GM04504 (cell line): ENCODE measurements at places on chromosomes 1 and 21.

DNA sequence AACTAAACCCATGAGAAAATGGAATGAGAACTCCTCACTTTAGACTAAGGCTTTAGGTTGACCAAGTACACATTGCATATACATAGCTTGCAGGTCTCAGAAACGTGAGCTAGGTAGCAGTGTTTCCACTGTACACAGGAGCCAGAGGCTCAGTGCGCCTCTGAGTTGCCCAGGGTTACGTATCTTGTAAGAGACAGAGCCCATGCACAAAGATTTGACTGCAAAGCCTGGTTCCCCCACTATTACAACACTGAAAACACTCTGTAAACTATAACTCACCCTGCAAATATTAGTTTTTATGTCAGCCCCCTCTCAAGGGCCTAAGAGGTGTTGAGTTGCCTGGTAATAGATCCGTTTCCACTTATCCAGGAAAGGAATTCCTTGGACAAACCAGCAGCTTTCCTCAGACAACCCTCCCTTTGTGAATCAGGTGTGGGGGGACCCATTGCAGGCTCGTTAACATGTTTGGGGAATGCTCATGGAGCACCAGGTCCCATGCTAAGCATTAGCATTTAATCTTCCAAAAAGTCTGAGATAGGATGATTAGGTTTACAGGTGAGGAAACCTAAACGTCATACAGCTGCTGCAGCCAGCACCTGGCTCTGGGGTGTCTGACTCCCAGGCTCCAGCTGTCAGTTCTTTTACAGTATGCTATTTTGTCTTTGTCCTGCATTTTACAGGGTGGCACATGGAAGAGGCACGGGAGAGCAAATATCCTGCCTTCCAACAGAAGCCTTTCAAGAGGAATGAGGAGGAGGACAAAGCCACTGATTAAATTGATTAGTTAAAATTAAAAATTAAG is 25.7 kb downstream of the TENT5C start:
- no peak for DNase-seq

DNA sequence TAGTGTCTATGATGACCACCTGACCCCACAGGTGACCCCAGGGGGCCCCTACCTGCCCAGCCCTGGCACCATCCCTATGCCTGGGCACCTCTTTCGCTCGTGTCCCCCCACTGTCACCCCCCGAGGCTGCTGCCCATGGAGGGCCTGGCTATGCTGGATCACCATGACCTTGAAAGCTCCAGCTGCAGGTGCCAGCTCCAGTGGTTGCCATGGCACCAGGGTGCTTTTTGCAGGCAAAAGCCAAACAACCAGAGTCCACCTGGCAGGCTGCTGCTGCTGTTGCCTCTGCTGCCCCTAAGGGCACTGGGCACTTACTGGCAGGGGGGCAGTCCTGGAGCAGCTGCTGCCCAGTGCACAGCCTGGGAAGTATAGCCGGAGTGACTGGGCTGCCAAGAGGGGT is 21.7 kb downstream of the ETNK2 start:
- no peak for DNase-seq

GRCh38 chr1:172928412-172928811 is 122.3 kb downstream of the TNFSF18 start:
- peak; percentile 80 for DNase-seq

- no peak for DNase-seq
Measured at GRCh38 chr1:204503913-204504519, 9.4 kb upstream of the PIK3C2B start.

DNA sequence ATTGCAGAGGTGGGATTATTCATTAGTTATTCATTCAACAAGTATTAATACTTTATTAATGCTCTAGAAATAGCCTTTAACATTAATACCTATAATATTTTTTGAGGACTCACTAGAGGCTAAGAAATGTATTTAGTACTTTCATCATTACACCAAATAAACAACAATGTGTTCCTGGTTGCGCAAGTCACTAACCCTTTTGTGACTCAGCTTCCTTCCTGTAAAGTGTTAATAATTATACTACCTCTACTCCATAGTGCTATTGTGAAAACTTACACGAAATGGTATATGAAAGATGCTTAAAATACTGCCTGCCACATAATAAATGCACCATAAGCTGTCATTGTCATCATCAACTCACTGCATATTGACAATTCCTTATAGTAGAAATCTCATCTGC is 431.0 kb downstream of the DPYD start:
- DNase-seq: peak; percentile 7

GRCh38 chr1:15016526-15016925 is 137.0 kb upstream of the TMEM51 start:
- DNase-seq: no peak

GRCh38 chr1:228207851-228208821 is at the start of gene OBSCN:
Gene OBSCN, plus strand, starts transcription at chr1:228208044. Its CDS starts 3,740 bp downstream, at chr1:228211784.
- DNase-seq: no peak

- no peak for DNase-seq
Measured at GRCh38 chr1:83029050-83029449, 969.9 kb downstream of the TTLL7 start.

- DNase-seq: no peak
Measured at GRCh38 chr1:171929121-171929520, 87.8 kb downstream of the DNM3 start.

DNA sequence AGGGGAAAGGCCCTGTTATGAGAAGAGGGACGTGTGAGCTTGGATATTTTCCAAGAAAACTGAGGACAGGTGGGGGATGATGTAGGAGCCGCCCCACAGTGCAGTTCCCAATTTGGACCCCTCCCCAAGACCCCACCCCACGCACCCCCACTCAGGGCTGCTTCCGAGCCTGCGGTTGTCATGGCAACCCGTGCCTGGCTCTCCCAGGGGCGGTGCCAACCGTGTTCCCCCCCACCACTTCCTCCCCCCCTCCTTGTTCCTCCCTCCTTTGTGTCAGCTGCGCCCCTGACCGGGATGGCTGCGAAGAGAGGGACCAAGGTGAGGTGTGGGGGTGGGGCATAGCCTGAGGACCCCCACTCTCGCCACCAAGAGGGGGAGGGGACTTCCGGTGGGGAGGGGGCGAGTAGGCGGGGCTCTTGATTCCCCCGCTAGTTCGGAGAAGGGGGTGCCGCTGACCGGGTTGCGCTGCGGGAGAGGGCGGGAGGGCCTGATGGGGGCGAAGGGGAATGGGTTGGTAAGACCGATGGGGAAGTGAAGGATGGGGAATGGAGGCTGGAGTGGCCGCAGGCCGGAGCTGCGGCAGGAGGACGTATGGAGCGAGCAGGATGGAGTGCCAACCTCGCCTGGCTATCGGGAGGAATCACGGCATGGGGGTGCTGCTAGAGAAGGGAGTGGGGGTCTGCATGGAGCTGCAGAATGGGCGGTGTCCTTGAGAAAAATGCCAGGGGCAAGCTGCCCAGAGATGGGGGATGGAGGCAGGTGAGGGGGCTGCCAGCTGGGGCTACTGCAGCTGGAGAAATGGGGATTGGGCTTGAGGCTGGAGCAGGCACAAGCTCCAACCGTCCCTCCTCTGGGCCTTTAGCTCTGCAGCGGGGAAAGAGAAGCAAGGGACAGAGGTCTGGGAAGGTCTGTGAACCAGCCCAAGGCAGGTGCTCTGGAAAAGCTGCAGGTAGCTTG is 953 bp downstream of the TRIM46 start:
- no peak for DNase-seq

DNA sequence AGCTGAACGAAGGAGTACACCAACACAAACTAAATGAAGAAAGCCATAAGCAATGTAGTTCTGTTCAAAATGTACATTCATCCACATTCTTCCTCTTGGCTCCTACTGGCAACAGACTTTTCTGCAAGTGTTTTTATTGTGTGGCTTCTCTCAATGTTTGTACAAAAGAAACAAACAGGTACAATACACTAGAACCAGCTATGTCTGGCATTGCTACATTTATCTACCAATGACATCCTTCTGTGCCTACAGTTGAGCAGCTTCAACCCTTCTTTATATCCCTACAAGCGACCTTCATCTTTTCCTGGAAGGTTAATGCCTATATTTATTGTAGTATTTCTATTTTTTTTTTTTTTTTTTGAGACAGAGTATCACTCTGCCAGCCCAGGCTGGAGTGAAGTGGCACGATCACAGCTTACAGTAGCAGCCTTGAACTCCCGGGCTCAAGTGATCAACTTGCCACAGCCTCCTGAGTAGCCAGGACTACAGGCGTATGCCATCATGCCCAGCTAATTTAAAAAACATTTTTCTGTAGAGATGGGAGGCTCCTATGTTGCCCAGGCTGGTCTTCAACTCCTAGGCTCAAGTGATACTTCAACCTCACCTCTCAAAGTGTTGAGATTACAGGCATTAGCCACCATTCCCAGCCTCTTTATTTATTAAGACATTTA is 89.3 kb downstream of the ASH1L start:
- no peak for DNase-seq

- DNase-seq: no peak
Measured at GRCh38 chr1:36346741-36347370, 23.4 kb upstream of the EVA1B start.

- DNase-seq: no peak
Measured at GRCh38 chr1:196271212-196271947, 336.9 kb downstream of the KCNT2 start.

DNA sequence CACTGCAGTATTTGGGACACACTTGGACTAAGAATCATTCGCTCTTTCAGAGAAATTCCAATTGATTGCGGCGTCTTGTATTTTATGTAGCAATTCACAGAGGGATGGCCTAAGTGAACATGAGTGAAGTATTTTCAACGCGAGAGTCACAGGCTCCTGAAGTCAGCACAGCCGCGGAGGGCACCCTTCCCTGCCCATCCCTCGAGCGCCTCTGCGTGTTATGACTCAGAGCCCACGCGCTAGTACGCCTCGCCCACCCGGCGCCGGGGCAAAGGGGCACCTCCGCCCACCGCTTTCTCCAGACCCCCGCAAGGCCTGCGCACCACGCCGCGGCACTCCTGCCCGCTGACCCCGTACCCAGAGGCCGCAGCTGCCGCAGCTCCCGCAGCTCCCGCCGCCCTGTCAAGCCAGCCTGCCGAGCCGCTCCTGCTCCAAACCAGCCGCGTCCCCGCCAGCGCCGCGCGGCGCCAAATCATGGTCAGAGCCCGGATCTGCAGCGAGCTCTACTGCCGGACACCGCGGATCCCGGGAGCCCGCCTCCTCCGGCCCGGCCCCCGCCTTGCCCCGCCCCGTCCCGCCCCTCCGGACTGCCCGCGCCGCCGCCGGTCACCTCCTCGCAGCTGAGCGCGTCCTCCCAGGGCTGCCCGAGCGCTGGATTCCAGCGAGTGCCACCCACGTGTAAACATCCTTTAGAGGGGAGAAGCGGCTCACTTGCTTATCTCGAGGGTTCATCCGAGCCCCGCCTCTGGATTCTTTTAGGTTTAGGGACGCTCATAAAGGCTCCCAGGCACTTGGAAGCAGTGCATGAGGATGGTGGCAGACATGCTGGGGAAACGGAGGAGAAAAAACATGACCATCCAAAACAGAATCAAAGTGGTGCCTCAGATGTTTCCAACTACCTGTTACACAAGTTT is at the start of gene GLRX2:
Gene GLRX2, minus strand, starts transcription at position 508 of the 914 bp plus-strand sequence. Its CDS starts 32 bp downstream, at position 476.
- DNase-seq: peak; percentile 71

- DNase-seq: no peak
Measured at GRCh38 chr1:29162476-29163138, 19.1 kb downstream of the SRSF4 start.

GRCh38 chr1:151838222-151839081 is 1.2 kb downstream of the C2CD4D start:
- DNase-seq: no peak

GRCh38 chr1:59743324-59744091 is 71.2 kb upstream of the HOOK1 start:
- DNase-seq: no peak

DNA sequence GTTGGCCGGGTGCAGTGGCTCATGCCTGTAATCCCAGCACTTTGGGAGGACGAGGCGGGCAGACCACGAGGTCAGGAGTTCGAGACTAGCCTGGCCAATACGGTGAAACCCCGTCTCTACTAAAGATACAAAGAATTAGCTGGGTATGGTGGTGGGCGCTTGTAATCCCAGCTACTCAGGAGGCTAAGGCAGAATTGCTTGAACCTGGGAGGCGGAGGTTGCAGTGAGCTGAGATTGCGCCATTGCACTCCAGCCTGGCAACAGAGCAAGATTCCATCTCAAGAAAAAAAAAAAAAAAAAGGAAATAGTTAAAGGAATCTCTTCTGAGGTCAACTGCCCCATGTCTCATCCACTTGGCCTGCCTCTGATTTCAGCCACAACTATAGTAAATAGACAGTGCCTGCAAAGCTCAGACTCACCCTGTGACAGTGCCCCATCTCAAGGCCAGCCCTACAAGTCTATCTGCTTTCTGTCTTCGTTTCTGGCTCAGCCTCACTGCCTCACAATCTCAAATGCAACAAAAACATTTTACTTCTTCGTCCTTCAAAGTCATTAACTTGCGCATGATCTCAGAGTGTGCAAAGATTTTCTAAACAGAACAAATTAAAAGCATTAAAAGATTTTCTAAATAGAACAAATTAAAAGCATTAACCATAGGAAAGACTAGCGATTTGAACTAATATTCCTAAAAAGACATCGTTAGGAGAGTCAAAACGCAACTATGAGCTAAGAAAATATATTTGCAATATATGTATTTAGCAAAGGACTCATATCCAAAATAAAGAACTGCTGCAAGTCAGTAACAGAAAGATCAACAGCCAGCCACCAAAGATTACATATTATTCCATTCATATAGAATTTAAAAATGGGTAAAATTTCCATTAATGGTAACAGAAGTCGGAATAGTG is 65.0 kb upstream of the PRDX6 start:
- DNase-seq: peak; percentile 84

DNA sequence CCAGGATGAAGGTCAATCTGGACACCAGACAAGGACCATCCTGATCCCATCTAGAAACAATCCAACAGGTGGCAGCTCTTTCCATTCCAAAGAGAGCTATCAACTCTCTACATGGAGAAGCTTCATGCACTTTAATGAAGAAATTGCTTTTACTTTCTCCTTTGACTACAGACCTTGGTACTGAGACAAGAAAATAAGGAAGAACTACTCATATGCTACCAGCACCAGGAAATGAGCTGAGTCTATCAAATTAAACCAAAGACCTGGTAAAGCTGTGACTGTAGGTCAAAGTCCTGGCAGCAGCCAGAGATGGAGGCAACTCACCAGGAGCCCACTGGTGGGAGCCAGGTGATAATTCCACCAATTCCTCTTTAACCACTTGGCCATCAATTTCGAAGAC is 64.3 kb upstream of the LRRC8B start:
- no peak for DNase-seq
